ENCODE measurements at places on chromosomes 16 and 17.

- DNase-seq = no peak
These were observed 51.6 kb downstream of the PRMT7 start for GRCh38 chr16:68362262-68362913.

- DNase-seq = no peak
These were observed 16.2 kb downstream of the CIAPIN1 start for GRCh38 chr16:57430955-57431354.

DNA sequence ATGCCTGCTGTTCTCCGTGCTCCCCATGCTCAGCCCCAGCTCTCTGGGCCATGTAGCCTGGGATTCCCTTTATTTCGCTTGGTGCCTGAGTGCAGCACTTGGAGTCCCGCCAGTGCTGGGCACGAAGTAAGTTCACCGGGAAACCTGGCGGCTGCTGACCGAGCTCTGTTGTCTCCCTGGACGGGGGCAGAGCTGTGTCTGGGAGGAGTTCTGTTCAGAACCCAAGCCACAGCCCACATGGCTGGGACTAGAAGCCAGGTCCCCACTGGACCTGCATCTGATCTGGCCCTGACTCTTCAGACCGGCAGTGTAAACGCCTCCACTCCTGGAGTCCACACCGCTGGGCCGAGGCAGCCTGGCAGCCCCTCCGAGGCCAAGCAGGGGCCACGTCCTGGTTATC lies 37.5 kb upstream of the CIBAR2 start:
- DNase-seq = no peak

DNA sequence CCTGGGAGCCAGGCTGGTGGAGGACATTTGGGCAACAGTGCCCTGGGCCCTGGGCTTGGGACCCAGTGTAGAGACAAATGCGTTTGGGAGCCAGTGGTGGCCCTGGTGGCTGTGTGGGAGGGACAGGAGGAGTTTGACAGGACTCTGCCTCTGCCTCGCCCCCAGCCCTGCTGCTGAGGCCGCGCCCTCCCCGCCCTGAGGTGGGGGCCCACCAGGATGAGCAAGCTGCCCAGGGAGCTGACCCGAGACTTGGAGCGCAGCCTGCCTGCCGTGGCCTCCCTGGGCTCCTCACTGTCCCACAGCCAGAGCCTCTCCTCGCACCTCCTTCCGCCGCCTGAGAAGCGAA lies 11.9 kb upstream of the TCAP start:
- no peak for DNase-seq

DNA sequence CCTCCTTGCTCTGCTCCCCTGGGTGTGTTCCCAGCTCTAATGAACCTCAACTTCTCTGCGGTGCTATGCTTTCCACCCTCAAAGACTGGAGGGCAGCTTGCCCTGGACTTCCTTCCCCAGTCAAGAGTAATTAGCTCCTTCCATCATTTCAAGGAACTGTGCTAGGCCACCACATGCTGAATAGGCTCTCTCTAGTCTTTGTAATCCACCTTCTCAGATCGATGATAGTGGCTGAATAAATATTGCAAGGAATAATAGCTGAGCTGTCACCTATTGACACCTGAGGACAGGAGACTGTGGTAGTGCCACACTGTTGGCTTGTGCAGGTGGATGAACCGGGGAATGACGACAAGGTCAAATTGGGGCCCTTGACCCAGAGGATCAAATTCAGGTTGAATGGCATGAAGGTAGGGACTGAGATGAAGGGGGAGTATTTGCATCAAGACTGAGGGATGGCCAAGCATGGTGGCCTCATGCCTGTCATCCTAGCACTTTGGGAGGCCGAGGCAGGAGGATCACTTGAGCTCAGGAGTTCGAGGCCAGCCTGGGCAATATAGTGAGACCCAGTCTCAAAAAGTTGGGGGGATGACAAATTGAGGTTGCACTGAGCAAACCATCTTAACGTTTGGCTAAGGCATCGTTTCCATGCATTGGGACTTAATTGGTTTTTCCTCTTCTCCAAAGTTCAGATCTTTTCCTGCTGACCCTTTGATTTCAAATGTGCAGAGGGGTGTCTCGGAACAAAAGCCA lies 18.8 kb upstream of the SLC5A11 start:
- DNase-seq = no peak

GRCh38 chr17:9700136-9700535 lies 54.8 kb downstream of the USP43 start:
- no peak for DNase-seq
